Fibroblast of pulmonary artery (primary cell): ENCODE measurements at places on chromosomes 6 and 20.
A peak's percentile ranks its signal among the peaks of the same experiment; 100 is the strongest.

DNA sequence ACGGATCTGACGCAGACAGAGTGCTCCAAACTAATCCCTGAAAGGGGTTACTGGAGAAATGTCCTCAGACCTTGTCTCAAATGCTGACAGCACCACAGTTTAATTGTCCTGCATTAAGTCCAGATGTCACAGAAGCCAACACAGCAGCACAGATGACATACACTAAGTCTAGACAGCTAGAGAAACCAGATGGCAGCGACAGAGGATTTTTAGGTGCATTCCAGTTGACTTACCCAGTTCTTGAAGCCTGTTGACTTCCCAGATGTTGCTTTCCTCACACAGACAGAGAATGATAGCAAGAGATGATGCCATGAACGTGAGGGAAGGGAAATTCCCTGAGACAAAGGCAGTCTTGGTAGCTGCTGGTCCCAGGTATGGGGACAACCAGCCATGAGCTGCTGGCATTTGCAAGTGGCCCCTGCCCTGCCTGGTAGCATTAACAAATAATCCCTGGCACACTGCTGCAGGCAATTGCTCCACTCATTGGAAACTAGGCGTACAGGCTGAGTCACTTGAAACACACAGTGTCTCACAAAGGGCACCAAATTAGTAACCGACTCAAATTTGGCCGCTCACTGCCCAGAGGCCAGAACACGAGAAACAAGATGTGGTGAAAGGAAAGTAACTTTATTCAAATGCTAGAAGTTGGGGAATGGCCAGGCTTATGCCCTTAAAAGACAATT is 52.2 kb downstream of the ADGB start:
- no peak for DNase-seq

DNA sequence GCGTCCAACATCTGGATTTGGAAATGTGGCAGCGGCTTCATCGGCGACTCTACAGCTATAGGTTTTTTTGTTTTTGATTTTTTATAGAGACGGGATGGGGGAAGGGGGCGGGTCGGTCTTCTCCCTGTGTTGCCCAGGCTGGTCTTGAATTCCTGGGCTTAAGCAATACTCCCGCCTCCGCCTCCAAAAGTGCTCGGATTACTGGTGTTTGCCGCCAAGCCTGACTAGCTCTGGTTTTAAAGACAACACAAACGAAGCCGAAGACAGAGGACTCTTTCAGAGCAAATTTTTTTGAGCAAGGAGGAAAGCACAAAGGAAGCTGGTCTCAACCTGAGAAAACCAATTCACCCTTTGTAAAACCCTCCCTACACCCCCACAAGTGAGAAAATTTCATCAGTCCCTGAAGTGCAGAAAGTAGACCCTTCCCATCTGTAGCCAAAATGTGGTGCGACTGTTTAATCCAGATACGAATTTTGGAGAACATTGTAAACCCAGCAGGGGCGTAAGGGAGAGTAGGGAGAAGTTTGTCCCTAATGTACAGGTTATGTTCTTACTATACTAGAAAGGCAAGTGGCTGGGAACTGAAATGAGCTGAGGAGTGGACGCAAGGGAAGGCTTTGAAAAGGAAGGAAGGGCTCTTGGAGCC is 185.9 kb downstream of the TRIM27 start:
- no peak for DNase-seq

DNA sequence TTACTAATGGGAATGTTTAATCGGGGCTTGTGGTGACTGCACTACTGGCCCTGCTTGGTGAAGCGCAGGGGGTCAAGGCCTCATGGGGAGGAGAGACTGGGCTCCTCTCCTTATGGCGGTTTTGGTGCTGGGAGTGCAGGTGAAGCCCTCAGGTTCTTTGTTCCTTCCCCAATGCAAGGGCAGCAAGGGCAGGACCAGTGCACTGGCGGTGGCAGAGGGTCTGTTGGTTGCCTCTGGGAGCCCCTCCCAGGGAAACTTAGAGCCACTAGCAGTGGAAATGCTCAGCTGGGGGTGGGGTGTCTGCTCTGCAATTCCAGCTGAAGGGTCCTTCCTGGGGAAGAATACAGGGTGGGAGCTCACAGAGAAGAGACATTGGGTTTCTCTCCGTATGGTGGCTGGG is 66.5 kb downstream of the KLHL32 start:
- DNase-seq = no peak

- peak; percentile 8 for DNase-seq
Observed at GRCh38 chr6:128036808-128037570, 136.1 kb upstream of the THEMIS start.

- DNase-seq = no peak
Observed at GRCh38 chr20:64107736-64108457, 532 bp upstream of the NPBWR2 start.

- DNase-seq = no peak
Observed at GRCh38 chr20:53652090-53652858, 58.6 kb upstream of the ZNF217 start.

DNA sequence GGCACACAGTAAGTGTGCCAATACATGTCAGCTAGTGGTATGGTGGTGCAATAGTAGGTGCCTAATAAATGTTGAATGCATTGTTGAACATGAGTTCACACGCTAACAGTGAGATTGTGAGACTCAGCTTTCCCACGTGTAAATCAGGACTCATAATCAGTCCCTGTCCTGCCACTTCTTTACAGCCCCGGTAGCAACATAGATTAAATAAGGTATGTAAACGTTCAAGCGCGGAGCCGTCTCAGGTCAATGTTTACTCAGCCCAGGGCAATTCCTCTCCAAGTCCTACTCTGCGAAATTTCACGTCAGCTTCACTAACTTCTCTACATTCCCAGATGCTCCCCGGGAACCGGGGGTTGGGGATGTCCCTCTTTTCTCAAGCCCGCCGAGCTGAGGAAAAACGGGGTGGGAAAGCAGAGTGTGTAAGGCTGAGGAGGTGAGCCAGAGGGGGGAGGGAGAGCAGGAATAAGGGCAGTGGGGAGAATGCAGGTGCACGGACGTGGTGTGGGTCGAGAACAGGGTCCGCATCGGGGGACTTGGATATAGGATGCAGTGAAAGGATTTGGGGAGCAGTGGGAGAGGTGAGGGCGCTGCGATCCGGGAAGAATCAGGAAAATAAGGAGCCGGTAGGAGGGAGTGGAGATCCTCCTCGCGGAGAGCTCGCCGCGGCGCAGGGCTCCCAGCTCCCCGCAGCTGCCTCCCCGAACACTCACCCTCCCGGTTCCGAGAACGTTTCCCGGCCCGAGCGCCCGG is 544 bp upstream of the TP53INP2 start:
- DNase-seq = peak; percentile 37

DNA sequence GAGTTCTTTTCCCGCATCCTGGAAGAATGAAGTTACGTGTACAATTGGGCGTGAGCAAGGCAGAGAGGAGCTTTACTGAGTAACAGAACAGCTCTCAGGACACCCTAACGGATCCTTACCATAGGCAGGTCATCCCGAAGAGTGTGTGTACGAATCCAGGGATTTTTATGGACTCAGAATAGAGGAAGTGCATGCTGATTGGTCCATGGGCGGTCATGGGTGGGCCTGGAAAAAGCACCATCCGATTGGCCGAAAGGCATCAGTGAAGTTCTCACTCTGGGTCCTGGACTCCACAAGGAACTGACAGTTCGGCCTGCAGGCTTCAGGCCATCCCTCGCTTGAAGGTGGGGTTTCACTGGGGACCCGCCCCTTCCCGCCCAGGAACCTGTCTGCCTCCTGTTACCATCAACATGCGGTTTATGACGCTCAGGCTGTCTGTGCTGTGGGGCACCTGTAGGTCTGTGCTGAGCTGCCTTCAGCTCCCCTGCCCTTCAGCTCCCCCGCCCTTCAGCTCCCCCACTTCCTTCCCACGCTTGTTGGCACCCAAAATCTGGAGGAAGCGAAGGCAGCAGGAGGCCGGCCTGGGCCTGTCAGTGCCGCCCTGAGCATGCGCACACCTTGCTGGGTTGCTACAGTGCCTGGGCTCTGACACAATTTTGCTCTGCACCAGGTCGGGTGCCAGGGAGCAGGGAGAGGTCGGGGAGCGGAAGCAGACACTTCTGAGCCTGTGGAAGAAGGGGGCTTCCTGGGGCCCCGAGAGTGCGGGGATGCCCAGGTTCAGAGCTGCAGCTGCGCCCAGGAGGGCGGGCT is 57.9 kb upstream of the MANEA start:
- DNase-seq = no peak

DNA sequence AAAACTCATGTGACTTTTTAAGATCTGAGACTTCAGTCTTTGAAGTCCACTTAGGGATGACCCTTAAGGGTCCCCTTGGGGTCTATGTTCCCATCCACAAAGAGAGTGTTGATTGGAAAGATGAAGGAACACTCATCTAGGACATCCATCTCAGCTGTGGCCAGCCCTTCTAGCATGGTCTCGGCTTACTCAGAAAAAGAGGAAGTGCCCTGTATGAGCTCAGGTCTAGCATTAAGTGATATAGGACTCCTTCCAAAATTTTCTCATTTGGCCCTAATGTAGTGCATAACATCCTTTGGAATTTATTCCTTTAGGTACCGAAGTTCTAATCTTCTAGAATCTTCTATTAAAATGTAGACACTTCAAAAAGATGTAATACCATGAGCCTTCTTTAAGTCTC is 77.4 kb downstream of the NDUFAF5 start:
- no peak for DNase-seq

- DNase-seq = no peak
Observed at GRCh38 chr6:151701911-151702562, 105.4 kb upstream of the ESR1 start.

GRCh38 chr20:31831211-31831610 is 12.1 kb downstream of the MYLK2 start:
- DNase-seq = no peak

GRCh38 chr6:76940191-76940590 is 523.1 kb downstream of the HTR1B start:
- DNase-seq = peak; percentile 51

DNA sequence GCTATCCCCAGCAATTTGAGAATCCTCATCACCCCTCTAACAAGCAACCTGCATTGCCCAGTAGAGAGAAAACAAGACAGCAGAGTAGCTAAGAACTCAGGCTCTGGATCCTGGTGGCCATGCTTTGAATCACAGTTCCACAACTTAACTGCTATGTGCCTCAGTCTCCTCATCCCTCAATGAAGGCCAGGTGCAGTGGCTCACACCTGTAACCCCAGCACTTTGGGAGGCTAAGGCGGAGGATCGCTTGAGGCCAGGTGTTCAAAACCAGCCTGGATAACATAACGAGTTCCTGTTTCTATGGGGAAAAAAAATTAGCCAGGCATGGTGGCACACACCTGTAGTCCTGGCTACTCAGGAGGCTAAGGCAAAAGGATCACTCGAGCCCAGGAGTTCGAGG is 23.7 kb downstream of the BACH2 start:
- no peak for DNase-seq

DNA sequence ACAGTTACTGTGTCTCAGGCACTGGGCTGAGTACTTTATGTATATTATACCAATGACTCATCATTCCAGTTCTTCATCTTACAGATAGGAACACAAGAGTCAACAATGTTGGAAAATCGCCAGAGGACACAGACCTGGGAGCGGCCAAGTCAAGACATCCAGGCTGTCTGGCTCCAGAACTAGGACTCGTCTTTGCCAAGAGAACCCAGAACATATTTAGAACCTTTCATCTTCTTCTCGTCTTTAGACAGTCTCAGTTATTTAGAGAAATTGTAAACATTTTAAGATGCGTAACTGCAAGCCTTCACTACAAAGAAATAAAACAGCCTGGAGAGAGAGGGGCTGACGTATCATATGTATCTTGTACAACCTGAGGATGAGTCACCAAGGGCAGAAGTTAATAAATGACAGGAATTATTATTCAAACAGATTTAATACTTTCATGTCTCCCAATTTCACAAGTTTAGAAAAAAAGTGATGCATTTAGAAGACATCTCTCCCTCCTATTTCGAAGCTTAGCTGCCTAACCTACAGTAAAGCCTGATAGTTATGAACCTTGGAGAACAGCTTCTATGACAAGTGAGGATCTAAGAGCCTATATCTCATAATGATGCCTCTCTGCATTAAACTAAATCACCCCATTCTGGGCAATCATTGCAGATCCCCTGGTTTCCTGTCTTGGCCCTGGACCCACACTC is 43.4 kb downstream of the SLC22A3 start:
- peak; percentile 89 for DNase-seq

- DNase-seq = no peak
Observed at GRCh38 chr20:10954908-10955580, 281.2 kb upstream of the JAG1 start.
